GM12878 (cell line): ENCODE measurements at places on chromosomes 1 and 21.
A peak's percentile ranks its signal among the peaks of the same experiment; 100 is the strongest.

DNA sequence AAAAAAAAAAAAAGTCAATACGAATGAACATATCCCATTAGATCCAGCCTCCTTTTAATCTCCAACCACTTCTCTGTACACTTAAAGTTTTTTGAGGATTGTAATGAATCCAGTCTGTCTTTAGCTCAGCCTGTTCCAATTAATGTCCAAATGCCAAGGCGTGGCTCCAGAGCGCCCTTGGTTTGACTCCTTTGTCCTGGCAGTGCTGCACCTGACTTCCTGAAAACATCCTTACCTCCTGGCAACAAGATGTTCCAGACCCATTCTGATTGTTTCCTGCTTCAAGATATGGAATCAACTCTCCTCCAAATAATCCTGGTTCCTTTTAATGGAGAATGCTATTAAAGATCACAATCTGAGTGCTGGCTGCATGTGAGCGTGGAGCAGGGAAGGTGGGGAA, 74.1 kb upstream of the FAM20B start:
- 0 out of 2 replicates have a peak, but pooled peaks cover 3% of the 10 kb centered on the region for H3K27me3 ChIP-seq
- H3K27ac ChIP-seq = no peak overlapping the region
- H3K4me1 ChIP-seq = no peaks in the 10 kb centered on the region
- no peak overlapping the region for H3K4me3 ChIP-seq
- no peaks in the 10 kb centered on the region for H3K36me3 ChIP-seq
- no peak for DNase-seq

- H3K36me3 ChIP-seq = peaks cover 18% of the 10 kb centered on the region
- peaks cover 71% of the 10 kb centered on the region for H3K4me1 ChIP-seq
- H3K4me3 ChIP-seq = no peak overlapping the region
These were observed 33.3 kb downstream of the EIF2D start for GRCh38 chr1:206578978-206579374.

DNA sequence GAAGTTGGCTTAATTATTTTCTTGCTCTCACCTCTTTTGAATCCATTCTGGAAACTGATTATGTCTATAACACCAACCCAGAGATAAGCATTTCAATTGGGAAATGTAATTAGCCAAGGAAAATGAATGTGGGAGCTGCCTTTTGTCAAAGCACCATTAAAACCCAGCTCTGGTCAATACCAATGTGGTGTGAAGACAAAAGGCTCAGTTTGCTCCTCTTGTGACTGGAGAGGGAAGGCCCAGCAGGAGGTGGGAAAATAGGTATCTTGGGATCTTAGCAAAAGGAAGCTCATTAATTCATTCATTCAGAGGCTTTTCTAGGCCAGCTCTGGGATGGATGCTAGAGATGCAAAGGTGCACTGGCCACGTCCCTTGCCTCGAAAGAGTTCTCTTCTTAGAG, 75.0 kb upstream of the SELENON start:
- no peak for DNase-seq
- no peaks in the 10 kb centered on the region; the same call in none of the 2 replicates for H3K27me3 ChIP-seq
- no peak overlapping the region for H3K4me3 ChIP-seq
- no peak overlapping the region for H3K27ac ChIP-seq
- H3K4me1 ChIP-seq = no peaks in the 10 kb centered on the region

- H3K36me3 ChIP-seq = no peaks in the 10 kb centered on the region
- H3K27me3 ChIP-seq = no peaks in the 10 kb centered on the region
- no peak overlapping the region for H3K4me3 ChIP-seq
- no peak for DNase-seq
- H3K4me1 ChIP-seq = no peaks in the 10 kb centered on the region
These were observed 99.0 kb downstream of the ZBTB18 start for GRCh38 chr1:244150071-244150470.

DNA sequence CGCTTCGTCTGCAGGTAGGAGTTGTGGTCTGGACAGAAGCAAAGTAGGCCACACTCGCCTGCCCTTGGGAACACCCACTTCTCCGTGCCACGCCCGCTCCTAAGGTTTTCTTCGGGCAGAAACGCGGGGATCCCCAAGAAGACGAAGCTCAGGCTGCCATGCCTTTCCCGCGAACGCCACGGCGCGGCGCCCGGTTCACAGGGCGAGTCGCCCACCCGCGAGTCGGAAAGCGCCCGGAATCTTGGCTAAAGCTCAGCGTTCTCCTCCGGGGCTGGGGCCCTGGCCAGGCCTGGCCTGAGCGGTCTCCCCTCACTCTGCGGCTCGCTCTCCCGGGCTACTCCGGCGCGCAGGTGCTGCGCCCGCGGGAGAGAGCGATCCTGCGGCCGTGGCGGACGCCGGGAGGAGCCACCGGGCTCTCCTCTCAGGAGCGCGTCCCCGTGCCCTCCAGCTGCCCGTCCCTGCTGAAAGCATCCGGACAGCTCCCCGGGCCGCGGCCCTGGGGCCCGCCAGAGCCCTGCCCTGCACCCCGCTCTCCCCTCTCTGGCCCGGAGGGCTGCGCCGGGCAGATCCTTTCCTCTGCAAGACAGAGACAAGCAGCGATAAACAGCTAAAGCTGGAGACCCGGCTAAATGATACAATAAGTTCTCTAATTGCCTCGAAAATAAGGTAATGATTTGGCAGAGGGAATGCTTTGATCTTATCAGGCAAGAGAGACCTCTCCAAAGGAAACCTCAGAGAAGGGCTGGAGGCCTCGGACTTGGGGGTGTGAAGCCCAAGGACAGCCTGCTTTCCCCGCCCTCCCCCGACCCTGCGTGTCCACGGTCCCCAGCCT, 6.7 kb upstream of the WNT2B start:
- peak overlapping the region; percentile 50; the same call in 1 of the 2 replicates for H3K4me3 ChIP-seq
- H3K27me3 ChIP-seq = peaks cover 3% of the 10 kb centered on the region; the same call in 1 of the 2 replicates
- no peaks in the 10 kb centered on the region for H3K36me3 ChIP-seq
- DNase-seq = no peak

GRCh38 chr1:6489799-6490180, 1.7 kb downstream of the PLEKHG5 start:
- DNase-seq = peak; percentile 15
- peak overlapping the region; percentile 89 for H3K4me3 ChIP-seq
- no peaks in the 10 kb centered on the region; the same call in none of the 2 replicates for H3K27me3 ChIP-seq
- no peaks in the 10 kb centered on the region for H3K4me1 ChIP-seq

DNA sequence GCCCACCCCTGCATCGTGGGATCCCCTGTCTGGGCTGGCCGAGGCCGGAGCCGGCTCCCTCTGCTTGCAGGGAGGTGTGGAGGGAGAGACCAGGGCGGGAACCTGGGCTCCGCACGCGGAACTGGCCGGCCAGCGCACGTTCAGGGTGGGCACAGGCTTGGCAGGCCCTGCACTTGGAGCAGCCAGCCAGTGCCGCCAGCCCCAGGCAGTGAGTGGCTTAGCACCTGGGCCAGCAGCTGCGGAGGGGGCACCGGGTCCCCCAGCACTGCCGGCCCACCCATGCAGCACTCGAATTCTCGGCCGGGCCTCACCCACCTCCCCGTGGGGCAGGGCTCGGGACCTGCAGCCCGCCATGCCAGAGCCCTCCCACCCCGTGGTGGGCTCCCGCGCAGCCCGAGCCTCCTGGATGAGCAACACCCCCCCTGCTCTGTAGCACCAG, 422.6 kb downstream of the AMY1C start:
- no peaks in the 10 kb centered on the region for H3K27me3 ChIP-seq
- DNase-seq = no peak
- no peaks in the 10 kb centered on the region for H3K4me1 ChIP-seq
- no peak overlapping the region for H3K4me3 ChIP-seq
- no peaks in the 10 kb centered on the region for H3K36me3 ChIP-seq

DNA sequence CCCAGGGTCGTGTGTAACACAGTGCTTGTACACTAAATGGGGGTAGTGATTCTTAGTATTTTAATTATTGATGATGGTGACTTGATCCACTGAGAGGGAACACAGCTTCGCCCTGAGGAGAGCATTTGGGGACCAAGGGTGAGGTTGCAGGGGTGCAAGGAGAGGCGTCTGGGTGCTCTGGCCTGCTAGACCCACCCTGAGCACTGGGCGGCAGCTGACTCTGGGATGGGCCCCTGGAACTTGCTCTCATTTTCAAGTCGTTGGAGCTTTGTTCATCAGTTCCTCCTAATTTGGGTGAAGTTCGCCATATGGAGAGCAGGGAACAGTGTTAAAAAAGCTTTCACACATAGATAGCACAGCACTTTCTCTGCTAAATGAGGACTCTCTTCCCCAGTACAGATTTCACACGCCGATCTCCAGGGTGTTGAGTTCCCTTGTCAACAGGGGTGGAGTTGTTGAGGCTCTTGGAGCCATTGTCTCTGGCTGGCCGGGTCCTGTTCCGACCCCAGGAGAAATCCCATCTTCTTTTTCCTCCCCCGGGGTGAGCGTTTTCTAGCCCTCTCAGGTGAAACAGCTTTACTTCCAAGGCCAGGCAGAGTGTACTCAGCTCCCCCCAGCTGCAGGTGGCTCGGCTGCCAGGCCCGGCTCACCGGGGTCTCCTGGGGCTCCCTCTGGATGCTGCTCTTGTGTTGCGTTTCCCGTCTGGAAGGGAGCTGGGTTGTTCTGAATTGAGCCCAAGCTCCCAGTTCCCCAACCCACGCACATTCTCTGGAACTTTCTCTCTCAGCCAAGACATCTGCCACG, 367.4 kb downstream of the RPS6KC1 start:
- H3K27ac ChIP-seq = no peak overlapping the region
- H3K36me3 ChIP-seq = no peaks in the 10 kb centered on the region
- 0 out of 2 replicates have a peak, but pooled peaks cover 2% of the 10 kb centered on the region for H3K27me3 ChIP-seq
- H3K4me1 ChIP-seq = no peaks in the 10 kb centered on the region
- no peak overlapping the region for H3K4me3 ChIP-seq
- DNase-seq = no peak

GRCh38 chr1:213883618-213884017, 104.2 kb upstream of the PROX1 start:
- no peak overlapping the region for H3K27ac ChIP-seq
- H3K4me1 ChIP-seq = no peaks in the 10 kb centered on the region
- peaks cover 2% of the 10 kb centered on the region; the same call in 1 of the 2 replicates for H3K27me3 ChIP-seq
- no peak overlapping the region for H3K4me3 ChIP-seq
- H3K36me3 ChIP-seq = no peaks in the 10 kb centered on the region

DNA sequence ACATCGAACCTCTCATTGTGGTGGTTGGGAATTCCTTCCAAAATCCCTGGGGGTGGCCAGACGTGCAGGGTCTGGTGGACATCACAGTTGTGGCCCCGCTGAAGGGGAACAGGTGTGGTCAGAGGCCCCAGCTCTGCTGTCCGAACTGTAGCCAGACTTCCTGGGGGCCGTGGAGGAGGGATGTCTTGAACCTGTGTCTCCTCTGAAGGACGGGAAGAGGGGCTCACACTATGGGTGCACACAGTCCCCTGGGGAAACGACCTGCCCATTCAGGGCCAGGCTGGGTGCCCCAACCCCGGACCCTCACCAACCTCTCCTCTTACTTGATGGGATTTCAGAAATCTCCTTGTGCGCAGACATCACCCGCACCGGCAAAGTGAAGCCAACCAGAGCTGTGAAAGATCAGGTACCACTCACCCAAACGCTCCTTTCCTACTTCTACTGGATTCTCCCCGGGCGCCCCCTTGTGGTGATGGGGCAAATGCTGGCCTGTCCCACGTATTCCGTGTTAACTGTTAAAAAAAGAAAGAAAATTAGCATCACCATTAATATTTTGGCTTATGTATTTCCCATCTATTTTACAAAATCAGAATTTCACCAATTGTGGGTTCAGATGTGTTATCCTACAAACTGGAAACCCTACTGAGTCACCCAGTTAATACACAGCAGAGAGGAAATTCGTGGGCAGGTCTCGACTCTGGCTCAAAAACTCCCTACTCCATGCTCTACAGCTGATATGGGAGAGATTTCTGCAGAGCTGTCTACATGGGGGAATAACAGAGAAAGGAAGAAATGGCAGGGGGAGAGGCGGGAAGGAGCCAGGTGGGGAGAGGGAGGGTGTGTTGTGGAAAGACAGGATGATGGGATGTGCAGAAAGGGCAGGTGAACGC, 28.1 kb downstream of the PADI4 start:
- no peaks in the 10 kb centered on the region for H3K36me3 ChIP-seq
- no peaks in the 10 kb centered on the region for H3K27me3 ChIP-seq
- no peaks in the 10 kb centered on the region for H3K4me1 ChIP-seq

GRCh38 chr1:23263380-23263887, 46.1 kb upstream of the HTR1D start:
- no peak for DNase-seq
- no peaks in the 10 kb centered on the region for H3K27me3 ChIP-seq
- H3K36me3 ChIP-seq = no peaks in the 10 kb centered on the region
- H3K27ac ChIP-seq = no peak overlapping the region
- H3K4me1 ChIP-seq = no peaks in the 10 kb centered on the region

- no peaks in the 10 kb centered on the region; the same call in 1 of the 2 replicates for H3K27me3 ChIP-seq
- H3K4me3 ChIP-seq = no peak overlapping the region
- DNase-seq = no peak
- no peaks in the 10 kb centered on the region for H3K4me1 ChIP-seq
- H3K27ac ChIP-seq = no peak overlapping the region
These were observed 95.1 kb upstream of the WLS start for GRCh38 chr1:68327414-68327813.

DNA sequence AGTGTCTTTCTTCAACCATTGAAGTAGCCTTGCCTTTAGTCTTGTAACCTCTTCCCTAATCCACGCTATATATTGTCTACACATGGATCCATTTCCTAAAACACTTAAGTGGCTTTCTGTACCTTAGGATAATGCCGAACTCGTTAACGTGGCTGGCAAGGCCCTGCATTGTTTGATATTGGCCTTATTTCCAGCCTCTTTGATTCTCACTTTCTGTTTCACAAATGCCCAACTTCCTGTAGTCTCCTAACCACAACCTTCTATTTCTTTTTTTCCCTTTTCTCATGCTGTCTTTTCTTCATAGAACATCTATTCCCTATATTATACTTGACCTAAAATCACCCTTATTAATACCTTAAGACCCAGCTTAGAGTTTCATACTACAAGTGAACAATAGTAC, 536.0 kb downstream of the LMO4 start:
- no peaks in the 10 kb centered on the region for H3K27me3 ChIP-seq
- H3K4me3 ChIP-seq = no peak overlapping the region
- H3K36me3 ChIP-seq = no peaks in the 10 kb centered on the region
- H3K27ac ChIP-seq = no peak overlapping the region
- no peak for DNase-seq
- H3K4me1 ChIP-seq = no peaks in the 10 kb centered on the region

DNA sequence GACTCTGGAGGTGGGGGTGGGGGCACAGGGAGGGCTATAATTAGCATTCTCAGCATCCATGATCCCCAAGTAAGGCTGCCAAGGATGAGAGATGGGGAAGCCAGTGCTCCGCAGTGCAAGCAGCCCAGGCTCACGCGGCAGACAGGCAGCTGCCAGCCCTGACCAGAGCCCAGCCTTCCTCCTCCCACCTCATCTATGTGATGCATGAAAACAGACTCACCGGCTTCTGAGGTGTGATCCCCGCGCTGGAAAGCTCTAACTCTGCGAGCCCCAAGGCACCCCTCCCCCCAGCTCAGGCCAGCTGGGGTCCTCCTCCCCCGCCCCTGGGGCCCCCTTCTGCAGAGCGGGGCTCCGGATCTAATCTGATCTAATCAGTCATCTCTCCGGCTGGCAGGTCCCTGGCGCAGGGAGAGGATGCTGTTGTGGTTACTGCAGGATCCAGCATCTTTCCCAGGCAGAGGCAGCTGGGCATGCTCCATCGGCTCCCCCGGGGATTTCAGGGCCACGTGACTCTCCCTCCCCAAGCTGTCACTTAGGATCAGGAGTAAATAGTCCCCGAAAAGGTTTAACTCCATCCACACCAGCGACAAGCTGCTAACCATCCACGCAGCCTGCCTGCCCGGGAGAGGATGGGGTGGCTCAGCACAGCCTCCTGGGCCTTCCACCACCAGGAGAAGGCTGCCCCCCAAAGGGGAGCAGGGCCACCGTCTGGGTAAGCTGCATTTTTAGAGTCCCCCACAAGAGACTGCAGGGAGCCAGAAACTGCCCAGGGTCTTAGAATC, at the start of gene PLEKHA6:
Gene PLEKHA6 (minus strand): TSS at position 456 of the 782 bp plus-strand sequence. CDS start 86,202 bp downstream, outside the sequence.
- H3K36me3 ChIP-seq = no peaks in the 10 kb centered on the region
- H3K27ac ChIP-seq = no peak within 1 kb of the TSS
- peaks cover 2% of the 10 kb centered on the region; the same call in 1 of the 2 replicates for H3K27me3 ChIP-seq
- peaks cover 11% of the 10 kb centered on the region for H3K4me1 ChIP-seq

- H3K36me3 ChIP-seq = no peaks in the 10 kb centered on the region
- H3K27ac ChIP-seq = no peak overlapping the region
- H3K4me3 ChIP-seq = no peak overlapping the region
- DNase-seq = no peak
- no peaks in the 10 kb centered on the region for H3K4me1 ChIP-seq
These were observed 10.2 kb downstream of the CAMK1G start for GRCh38 chr1:209593747-209594146.
